ENCODE measurements at places on chromosomes 16 and 17.
A peak's percentile ranks its signal among the peaks of the same experiment; 100 is the strongest.

DNA sequence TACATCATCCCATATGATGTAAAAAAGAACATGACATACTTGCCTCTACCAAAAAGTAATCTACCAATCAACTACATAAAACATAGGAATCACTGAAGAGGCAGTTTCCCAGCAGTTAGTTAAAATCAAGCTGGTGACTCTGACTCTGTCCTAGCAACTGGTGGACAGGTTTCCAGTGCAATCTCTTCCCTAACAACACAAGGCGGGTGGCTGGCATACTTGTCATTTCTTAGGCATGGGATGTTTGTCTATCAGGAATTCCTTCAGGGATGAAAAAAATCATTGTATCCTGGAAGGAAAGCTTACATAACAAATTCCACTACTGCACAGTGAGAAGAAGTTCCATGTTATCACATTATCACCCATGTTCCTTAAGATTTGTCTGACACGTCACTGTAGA lies 50.9 kb downstream of the HELZ start:
- DNase-seq: peak; percentile 63

GRCh38 chr17:26773189-26774188 lies 520.4 kb upstream of the WSB1 start:
- no peak for DNase-seq

DNA sequence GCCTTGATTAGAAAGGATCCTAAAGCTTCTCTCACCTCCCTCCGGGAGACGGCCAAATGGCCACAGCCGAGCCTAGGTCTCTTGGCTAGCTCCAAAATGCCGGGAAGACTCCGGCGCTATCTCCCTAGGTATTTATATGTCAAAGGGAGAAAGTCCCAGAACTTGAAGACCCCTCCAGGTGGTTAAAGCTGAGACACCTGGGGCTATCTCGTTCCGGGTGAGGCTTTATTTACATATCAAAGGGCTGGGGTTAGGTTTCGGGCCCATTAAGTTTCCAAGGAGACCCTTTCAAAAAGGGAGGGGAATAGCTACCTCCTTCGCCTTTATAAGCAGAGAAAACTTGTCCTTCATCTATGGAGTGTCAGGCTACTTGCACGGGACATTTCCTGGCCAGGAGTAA lies 70.9 kb upstream of the KIFC3 start:
- DNase-seq: no peak

DNA sequence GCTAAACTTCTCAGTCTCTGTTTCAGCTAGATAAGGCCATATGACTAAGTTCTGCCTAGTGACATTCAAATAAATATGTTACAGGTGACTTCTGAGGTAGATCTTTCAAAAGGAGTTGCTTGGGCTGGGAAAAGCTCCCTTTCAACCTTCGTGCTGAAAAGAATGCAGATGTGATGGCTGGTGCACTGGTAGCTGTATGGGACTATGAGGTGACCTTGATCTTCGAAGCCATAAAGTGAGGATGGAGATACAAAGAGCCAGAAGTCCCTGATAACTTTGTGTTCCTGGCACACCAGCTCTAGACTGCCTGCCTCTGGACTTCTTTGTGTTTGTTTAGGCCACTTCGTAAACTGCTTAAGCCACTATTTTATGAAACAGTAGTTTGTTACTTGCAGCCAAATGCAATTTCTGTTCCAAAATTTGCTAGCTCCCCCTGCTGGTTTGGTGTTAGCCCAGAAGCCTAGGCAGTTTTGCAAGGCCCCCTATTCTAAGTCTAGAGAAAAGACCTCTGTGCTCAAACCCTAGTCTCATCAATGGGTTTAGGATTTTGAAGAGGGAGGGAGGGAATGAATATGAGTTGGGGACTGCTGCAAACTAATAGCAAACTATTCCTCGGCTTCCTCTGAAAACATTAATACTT lies 23.3 kb upstream of the ERCC4 start:
- DNase-seq: no peak

DNA sequence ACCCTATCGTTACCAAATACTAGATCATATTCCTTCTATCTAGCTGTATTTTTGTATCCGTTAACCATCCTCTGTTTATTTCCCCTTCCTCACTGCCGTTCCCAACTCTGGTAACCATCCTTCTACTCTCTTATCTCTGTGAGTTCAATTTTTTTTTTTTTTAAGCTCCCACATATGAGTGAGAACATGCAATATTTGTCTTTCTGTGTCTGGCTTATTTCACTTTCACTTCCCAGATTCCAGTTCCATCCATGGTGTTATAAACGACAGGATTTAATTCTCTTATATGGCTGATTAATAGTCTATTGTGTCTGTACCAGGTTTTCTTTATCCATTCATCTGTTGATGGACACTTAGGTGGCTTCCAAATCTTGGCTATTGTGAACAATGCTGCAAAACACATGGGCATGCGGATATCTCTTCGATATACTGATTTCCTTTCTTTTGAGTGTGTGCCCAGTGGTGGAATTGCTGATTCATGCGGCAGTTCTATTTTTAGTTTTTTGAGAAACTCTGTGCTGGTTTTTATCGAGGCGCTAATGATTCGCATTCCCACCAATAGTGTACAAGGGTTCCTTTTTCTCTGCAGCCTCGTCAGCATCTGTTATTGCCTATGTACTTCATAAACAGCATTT lies 599.6 kb downstream of the TMEM114 start:
- peak; percentile 80 for DNase-seq

GRCh38 chr17:73485130-73485529 lies 159.1 kb downstream of the SDK2 start:
- no peak for DNase-seq

- peak; percentile 45 for DNase-seq
These were observed 41.8 kb downstream of the IL4R start for GRCh38 chr16:27355610-27356009.

DNA sequence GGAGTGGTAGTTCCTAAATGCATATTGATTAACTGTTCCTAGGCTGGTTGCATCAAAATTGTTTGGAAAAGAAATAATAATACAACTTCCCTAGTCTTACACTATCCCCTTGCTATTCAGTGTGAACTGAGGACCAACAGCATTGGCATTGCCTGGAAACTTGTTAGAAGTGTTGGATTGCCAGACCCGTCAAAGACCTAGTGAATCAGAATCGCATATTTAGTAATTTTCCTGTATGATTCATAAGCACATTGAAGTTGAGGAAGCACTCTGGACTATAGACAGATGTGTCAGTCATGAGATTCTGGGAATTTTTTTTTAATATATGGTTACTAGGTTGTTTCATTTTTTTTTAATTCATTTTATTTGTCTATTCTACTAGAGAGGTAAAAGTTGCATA lies 34.7 kb upstream of the KCNJ16 start:
- no peak for DNase-seq

DNA sequence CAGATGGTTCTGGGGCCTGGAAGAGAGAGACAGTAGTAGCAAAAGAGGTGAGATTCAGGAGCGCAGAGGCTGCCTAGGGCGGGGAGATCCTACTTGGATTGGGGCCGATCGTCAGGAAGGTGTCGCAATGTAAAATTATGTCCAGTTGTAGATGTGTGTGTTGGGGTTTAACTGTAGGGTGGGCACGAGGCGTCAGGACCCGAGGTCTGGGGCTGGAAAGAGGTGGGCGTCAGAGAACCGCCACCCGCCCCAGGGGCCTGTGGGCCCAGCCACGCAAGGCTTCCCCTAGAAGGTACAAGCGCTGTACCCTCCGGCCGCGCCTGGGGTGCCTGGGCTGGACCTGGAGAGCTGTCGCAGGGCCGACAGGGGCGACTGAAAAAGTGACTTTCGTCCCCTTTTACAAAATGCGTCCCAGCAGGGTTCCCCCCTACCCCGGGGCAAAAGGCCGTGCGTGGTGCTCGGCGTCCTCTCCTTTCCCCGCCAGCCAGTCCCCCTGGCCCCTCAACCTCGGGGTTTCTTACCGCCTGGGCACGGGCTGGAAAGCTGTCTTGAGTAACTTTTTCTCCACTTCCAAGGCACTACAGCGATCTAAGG lies 2.8 kb downstream of the IRX3 start:
- no peak for DNase-seq

DNA sequence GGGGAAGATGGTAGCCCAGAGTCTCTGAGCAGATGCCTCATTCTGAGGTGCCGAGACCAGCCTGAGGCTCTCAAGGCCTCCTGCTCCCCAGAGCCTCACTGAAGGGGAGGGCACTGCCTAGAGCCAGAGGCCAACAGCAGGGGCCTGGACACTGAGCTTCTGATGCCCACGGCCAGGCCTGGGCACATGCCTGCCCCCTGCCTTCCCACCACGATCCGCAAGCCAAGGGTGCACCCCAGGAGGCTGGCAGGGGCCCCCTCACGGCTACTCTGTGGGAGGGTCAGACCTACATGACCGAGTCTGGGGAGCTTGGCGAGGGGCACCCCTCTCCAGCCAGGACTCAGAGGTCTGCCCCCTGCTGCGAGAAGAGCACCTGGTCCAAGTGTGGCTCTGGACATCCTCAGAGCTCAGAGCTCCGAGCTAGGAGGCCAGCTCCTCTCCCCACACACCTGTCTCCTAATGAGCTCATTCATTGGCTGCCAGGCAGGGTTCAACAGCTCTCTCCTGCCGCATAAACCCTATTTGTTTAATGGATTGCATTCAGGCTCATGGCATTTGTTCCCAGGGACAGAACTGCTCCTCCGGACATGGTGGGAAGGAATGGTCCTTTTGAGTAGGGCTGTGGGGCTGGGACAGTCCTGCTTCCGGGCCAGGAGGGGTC lies 13.9 kb downstream of the OTOP3 start:
- DNase-seq: no peak

DNA sequence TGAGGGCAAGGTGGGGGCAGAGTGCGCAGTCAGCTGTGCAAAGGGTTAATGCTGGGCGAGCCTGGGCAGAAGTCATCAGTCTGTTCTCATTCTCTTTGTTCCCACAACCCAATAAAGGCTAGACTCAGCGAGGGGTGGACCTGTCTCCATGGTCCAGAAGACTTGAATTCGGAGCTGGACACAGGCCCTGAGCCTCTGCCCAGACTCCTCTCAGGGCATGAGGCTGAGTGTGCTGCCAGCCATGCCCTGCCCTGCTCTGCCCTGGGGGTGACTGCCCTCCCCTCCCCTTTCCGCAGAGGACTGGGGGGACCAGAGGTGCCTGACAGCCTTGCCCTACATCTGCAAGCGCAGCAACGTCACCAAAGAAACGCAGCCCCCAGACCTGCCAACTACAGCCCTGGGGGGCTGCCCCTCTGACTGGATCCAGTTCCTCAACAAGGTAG lies 54.5 kb downstream of the MRC2 start:
- no peak for DNase-seq

DNA sequence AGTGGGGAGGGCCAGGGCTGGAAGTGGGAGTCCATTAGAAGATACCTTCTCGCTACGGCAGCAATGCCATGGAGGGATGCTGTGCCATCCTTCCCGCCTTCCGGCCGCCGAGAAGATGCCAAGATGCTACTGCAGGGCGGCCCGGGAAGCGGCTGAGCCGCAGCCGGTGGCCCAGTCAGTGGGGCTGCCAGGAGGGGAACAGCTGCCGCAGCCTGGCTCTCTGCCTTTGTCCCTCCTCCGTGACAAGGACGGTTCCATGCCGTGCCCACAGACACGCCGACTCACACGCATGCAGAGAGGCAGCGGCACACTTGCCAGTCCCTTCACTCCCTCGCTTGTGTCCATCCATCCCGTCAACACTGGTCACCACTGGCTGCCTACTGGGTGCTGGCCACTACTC lies 20.2 kb upstream of the NCBP3 start:
- DNase-seq: no peak

DNA sequence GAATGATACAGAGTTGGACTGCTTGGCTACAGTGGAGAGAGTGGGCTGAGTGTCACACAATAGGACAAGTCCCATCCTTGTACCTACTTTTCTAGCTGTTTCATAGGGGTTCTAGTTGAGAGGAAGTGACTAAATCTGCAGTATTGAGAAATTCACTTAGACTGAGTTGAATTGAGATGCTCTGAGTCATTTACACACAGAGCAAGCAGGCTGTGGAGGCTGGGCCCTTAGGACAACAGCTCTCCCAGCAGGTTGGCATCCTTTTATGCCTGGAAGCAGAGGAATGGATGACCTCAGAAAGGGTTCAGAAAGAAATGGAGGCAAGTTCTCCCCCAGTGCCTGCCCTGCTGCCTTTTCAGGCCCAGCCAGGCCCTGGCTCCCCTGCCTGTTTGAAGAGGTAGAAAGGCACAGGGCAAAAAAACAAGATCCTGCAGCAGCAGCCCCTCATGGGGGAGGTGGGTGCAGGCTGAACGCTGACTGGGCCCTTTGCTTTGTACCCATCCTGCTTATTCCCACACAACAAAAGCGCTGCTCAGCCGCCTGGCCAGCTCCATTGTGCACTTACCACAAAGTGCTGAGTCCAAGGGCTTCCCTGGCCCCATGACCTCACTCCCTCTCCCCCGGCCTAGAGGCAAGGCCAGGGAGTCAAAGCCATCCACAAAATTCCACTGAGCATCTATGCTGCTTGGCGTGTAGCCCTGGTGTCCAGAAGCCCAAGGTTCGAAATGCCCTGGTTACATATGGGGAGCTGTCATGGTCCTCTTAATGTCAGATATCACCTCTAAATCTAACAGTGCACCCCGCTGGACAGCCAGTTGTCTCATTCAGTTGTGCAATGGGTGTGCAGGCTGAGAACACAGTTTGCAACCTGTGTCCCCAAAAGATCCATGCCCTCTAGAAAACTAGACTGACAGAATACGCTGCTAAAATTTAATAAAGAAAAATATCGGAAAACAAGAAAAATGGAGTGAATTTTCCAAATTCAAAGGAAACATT lies 5.4 kb upstream of the CRYBA1 start:
- peak; percentile 94 for DNase-seq

GRCh38 chr17:13599864-13600263 lies 1.9 kb downstream of the HS3ST3A1 start:
- peak; percentile 30 for DNase-seq

DNA sequence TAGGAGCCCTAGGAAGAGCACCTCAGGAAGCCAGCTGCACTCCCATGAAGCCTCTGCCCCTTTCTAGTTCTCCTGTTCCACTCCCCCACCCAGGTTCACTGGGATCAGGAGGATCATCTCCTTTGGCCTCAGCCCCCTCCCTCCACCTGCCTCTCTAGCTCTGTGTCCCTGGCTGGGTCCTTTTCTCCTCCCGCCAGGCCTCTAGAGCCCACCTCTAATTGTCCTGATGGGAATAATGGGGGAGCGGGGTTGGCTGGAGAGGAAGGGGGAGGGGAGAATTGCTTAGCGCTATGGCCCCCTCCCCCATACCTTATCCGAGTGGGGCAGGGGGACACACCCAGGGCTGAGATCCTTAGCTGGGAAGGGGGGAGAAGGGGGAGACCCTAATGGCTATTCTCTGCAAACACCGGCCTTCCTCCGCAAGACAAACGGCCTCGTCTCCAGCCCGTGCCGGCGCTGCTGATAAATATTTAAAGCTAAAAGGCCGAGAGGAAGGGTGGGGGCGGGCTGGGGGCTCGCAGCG lies 997 bp downstream of the HOXB7 start:
- DNase-seq: no peak

DNA sequence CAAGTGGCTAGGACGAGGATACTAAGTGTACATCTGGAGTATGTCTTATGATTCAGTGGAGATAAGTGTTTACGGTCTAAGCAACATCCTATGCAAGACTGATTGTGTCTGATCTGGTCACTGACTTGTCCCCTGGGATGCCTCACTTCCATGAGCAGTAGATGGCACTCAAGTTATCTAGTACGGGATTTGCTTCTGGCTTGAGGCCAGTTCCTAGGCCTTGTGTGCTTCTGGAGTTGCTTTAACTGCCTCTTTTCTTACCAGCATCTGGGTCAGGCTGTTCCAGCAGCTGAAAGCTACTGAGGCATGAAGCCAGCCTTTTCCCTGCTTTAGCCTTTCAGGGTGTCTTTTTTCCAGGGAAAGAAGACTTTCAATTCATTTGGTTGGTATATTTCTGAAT lies 23.0 kb downstream of the SUPT6H start:
- DNase-seq: peak; percentile 72

All from fibroblast of villous mesenchyme (primary cell).